ENCODE measurements at places on chromosomes 3 and 15.

- no peak for DNase-seq
These were observed 48.5 kb downstream of the PIK3CA start for GRCh38 chr3:179196700-179197099.

- no peak for DNase-seq
These were observed 19.7 kb downstream of the DAPK2 start for GRCh38 chr15:64026591-64026990.

DNA sequence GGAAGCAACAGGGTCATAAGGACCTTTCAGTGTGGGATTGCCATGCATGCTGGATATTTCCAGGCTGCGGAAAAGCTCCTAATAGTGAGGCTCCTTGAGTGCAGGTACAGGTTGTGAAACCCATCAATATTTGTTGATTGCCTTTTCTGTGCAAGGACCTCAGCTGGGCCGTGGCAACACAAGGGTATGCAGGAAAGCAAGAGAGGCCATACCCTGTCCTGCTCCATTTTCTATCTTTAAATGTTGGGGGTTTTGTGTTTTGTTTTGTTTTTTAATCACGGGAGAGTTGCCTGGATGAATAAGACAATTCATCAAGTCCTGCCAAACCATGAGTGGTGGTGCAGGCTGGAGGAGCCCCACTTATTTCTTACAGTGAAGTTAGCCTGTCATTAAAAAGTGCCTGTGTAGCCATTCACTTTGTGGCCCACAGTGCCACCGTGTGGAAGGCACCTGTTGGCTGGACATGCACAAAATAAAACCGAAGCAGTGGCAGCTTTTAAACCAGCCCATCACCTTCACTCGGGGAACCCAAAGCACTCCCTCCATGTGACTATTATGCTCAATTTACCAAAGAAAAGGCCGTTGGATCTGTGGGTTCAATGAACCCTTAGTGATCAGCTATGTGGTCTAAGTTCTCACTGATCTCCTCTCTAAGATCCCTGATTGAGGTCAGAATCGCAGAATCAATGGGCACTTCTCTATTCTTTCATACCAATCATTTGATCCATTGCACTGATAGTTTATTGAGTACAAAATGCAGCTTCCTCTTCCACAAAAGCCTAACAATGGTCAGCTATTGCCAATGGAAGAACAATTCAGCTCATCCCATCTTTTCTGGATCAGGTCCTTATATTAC lies 42.2 kb downstream of the CLDN18 start:
- DNase-seq = no peak

DNA sequence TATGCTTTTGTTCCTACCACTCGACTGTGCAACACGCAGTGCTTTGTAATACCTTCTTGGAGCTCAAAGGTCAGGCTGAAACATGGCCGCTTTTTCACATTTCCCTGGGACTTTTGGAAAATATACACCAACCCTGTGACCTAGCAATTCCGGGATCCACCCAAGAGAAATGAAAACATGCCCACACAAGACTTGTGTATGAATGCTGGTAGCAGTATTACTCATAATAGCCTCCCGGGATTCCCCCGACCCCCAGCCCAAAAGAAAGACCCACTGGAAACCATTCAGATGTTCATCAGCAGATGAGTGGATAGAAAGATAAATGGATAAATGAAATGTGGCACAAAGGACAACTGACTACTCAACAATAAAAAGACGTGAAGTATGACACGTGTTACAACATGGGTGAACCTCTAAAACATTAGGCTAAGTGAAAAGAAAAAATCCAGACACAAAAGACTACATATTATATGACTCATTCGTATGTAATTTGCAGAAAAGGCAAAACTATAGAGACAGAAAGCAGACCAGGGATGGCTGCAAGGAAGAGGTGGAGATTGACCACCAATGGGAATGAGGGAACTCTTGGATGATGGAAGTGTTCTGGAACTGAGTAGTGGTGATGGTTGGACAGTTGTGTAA lies 104.1 kb downstream of the PGPEP1L start:
- no peak for DNase-seq

- DNase-seq = no peak
These were observed 166.2 kb upstream of the VEPH1 start for GRCh38 chr3:157669416-157669815.

- DNase-seq = no peak
These were observed 51.0 kb upstream of the RAP2B start for GRCh38 chr3:153111016-153111415.

DNA sequence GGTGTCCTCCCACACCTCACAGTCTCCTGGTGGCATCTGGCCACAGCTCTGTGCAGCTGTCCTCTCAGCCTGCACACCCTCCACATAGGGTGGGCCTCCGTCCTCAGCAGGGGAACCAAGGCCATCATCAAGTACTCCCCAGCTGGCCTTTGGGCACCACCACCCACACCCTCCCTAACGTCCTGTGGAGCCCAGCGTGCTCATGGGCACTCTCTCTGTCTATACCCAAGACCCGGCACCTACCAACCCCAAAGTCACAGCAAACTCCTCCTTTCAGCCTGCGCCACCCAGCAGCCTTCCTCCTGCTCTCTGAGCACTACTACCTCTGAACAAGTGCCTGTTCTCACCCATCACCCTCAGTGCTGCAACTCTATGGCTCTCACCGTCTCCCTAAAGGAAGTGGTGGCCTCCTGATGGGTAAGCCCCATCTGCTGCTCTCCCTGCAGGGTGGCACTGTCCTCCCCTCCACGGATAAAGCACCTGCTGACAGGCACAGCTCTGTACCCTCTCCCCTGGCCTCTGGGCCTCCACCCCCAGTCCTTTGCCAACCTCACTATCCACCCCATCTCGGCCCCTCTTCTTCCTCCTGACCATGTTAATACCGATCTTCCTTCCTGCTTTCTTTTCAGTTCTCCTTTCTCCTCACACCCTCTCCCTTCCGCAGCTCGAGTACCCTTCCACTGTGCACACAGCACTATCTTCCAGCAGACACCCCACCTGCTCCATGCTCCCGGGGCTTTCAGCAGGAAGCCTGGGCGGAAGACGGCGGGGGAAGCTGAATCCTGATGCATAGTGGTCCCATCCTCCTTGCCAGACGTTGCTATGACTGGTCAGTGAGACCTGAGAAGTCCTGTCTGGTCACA lies 31.5 kb downstream of the SLC41A3 start:
- no peak for DNase-seq

DNA sequence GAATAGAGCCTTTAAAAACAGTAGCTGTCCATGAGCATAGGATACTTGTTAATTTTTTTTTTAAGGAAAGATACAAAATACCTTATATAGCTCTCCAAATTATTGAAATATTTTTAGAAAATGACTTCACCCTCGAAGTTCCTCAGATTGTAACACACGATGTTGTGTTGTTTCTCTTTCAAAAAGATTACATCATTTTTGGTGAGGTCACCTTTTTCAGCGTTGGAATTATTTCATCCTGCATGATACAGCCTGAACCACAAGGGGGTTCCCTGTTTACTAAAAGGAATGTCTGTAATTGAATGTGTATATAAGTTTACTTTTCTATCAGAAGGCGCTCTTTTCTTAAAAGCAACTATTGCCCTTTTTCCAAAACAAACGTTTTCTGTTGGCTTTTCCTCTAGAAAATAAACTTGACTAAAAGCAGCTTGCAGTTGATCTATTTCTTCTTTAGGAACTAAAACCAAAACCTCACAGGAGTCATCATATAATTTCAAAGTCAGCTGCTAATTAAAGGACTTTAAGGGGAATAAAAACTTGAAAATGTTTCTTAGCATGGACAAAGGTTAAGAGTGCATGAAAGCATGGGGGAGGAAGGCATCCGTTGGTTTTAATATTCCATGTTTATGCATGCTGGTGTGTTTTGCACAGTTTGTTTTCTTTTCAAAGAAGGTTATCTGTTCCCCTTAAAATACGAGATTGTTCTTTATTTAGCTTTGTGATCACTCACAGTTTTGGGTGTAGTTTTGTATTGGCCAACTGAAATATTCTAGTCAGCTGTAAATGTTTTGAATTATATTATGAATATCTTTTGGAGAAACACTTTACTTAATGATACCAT lies 29.4 kb downstream of the LYSMD4 start:
- DNase-seq = no peak

GRCh38 chr3:61200270-61200669 lies 51.0 kb downstream of the FHIT start:
- DNase-seq = no peak

DNA sequence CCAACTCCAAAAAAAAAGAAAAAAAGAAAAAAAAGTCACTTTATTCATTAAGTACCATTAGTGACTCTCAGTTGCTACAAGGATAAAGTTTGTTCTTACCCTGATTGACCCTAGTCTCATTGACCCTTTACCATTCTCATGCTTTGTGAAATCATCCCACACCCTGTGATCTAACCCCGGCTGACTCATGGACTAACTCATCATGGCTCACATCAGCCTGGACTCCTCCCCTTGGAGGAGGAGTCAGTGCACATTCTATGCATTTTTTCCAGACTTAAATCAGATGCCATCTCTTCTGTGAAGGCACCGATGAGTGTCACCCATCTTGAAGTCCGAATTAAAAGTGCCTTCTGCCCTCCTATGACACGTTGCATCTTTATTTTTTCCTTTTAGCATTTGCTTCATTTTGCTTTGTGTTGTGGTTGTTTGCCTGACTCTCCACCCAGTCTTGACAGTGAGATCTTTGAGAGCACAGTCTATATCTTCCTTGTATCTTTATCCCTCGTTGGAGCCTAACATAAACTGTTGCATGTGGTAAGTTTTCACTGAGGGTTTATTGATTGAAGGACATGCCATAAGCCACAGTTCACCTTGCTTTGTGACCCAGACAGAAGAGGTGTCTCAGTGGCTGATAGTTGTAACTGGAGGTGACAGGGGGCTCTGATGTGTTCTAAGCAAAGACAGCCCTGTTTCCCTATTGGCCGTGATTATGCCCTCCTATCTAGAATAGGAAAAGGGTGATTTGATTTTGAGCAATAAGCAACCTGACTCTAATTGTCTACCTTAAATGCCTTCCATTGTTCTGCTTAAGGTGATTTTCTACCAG lies 72.1 kb downstream of the IL1RAP start:
- peak; percentile 26 for DNase-seq

DNA sequence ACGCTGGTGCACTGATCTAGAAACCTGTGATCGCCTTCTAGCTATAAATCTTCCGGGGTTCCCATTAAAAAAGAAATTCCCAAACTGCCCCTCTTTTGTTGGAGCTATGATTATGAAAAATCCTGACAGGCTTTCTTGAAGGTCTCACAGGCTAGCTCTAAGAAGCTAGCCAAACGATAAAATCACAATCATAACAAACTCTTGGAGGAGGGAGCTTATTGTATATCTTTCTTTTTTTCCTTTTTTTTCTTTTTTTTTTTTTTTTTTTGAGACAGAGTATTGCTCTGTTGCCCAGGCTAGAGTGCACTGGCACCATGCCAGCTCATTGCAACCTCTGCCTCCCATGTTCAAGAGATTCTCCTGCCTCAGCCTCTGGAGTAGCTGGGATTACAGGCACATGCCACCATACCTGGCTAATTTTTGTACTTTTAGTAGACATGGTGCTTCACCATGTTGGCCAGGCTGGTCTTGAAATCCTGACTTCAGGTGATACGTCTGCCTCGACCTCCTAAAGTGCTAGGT lies 72.0 kb downstream of the MYO1E start:
- no peak for DNase-seq

DNA sequence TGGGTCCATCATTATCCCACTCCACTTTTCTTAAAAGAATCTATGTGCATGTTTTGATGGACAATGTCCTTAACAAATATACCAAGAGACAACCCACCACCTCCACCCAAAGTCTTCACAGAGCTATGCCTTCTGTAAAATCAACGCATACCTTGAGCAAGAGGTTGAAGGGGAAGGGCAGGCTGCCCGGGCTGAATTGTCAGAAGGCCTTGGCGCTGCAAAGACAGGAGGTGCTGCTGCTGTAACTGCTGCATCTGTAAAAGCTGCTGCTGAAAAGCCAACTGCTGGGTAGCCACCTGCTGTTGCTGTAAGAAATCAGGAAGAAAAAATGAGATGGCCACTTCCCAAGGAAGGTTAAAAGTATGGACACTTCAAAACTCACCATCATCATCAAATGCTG lies 536.7 kb downstream of the FOXP1 start:
- no peak for DNase-seq

DNA sequence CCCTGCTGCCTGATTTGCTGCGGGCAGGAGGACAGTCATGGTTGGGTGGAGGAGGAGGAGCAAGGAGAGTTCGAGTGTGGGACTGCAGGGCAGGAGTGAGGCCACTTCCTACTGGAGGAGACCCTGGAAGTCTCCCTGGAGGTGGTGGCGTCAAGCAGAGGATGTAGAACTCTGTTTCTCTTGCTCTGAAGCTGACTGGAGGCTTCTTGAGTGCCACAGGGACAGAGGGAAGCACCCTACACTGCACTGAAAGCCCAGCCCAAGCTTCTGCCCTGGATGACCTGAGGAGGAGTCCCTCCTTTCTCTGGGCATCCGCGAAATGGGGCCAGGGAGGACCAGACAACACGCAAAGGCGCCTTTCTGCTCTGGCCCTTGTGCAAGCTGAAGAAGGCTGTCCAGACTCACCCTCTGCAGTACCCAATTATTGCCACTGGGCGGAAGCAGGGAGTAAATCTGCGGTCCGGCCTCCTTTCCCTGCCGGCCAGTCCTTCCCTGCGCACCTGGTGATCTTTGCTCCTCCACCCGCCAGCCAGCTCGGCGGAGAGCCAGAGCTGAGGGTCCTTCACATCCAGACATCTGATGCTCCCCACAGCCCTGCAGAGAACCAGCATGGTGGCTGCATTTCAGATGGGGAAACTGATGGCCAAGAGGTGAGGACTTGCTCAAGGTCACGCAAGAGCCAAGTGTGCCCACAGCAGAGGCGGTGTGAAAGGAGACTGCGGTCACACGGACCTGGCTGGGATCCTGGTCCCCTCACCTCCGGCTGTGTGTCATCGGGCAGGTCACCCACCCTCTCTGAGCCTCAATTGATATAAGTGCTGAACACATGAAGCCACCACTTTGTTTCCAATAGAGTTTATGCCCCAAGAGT lies 207.1 kb downstream of the TBC1D2B start:
- DNase-seq = no peak

- no peak for DNase-seq
These were observed 6.7 kb downstream of the ULK4 start for GRCh38 chr3:41955192-41955591.

DNA sequence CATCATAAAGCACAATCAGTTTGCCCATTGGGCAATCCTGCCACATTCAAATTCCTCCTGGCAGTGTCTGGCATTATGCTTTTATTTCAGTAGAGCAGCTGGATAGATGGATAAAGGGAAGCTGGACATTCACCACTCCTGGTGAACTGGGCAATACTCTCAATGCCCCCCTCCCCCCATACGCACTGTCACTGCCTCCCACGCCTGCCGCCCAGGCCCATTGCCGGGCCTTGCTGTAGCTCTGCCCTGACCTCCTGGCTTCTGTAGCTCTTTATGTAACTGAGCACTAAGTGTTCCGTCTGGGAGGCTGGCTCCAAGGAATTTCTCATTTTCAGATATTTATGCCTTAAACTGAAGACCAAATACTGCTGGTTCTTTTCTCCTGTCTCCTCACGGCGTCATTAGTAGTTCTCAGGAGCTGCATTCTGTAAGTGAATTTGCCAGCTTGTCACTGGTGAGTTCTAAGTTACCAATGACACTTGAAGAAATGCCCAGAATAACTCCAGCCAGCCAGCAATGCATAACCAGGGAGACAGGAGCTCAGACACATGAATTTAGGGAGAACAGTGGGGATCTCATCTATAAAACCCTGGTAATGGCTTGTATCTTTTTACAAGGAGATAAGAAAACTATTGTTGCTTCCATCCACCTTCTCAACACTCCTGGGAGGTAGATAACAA lies 25.5 kb upstream of the RASGRF1 start:
- no peak for DNase-seq
